Caco-2 (cell line): ENCODE measurements at places on chromosomes 16 and 17. TPM values are rescaled to one million over a fixed set of nuclear protein-coding genes. Genes with fewer than 3 reads are reported as not detected.

DNA sequence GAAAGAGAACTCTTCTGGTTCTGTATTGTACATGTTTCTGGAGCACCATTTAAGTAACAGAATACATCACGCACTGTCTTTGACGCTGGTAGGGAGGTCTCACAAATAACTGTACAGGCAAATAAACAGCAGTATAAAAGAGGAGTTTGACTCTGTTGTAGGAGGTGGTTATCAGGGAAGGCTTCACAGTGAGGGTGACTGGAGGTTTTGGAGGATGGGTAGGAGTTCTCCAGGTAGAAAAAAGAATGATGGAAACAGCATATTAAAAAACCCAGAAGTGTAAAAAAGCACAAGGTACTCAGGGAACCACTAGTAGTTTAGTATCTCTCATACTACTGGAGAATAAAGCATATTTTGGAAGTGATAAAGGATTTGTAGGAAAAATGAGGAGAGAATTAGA, 2.7 kb upstream of the SLC6A2 start:
- no peak for DNase-seq

Gene SLFN11
- total RNA-seq = not detected in 2 replicates

- no peak for DNase-seq
Observed at GRCh38 chr16:71514476-71514875, 11.8 kb upstream of the CHST4 start.

Gene GRIN2A
- total RNA-seq = 0.30 and 0.54 TPM in 2 replicates

DNA sequence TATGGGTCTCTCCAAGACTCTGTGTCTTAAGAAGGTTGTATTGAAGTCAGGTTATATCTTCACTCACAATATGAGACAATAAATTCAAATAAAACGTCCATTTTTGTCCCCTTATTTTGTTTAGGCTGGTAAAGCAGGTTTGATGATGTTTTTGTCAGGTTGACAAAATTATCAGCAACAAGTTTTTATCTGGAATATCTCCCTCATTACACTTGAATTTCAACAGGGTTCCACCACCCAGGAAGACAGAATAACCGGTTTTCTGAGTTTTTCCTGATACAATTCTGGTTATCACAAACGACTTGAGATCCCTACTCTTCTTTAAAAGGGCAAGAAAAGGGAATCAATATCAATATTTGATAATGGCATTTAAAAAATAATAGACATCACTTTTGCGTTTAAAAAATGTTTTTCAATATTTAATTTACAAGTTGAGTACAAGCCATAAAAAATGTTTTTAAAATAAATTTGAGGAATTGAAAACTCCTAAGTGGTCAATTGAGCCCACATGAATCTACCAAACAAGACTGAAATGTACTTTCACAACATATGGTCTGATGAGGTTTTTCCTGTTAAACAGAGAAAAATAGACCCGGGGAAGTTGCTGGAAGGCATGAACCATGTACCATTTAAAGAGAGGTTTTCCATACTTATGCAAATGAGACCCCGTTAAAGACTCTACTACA, 1.4 kb upstream of the ATP6V0A1 start:
- no peak for DNase-seq

Gene HS3ST3A1
- 0.51 TPM in 1 of 2 replicates, not detected in the other for total RNA-seq
